AG09319 (cell line): ENCODE measurements at places on chromosomes 7 and 10.

GRCh38 chr7:155032978-155033377 is 30.1 kb upstream of the PAXIP1 start:
- DNase-seq = no peak

DNA sequence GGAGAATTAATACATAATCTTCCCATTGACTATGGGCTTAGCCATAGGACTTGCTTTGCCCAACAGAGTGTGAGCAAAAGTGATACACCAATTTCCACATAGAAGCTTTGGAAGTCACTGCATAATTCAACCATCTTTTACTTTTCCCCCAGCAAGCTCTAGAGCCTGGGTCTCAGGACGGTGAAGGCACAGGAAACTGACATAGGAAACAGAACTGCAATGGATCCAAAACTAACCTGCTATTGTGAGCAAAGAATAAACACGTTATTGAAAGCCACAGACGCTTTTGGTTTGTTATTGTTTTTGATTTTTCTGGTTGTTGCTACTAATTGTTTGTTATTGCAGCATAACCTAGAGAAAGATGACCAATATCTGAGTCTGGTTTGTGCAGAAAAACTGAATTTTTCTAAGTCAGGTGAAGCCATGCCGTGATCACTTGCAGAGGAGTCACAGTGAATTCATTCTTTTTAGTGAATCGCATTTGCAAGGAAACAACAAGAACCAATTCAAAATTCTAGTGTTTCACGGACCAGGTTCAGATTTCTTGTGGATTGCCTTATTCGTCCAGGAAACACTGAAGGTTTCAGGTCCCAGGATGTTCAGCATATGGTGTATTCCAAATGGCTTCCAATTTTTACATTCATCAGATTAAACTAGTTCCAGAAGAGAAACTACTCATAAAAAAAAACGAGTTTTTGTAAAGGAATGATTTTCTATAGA is 52.8 kb downstream of the CUBN start:
- no peak for DNase-seq

DNA sequence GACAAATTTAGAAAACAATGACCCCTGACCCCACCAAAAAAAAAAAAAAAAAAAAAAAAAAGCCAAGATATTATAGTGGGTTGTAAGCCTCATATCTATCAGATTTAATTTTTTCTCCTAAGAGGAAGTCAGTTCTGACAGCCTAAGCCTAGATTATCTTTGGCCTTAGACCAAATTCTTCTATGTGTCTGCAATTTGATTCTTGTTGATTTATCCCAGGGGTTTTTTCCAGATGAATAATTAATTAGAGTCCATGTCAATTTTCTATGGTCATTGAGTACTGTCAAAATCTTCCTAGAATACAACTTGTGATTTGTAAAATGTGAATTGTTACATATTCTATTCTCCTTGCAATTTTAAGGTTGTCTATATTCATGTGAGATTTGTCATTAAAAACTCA is 151.6 kb upstream of the CACNA2D1 start:
- DNase-seq = no peak

DNA sequence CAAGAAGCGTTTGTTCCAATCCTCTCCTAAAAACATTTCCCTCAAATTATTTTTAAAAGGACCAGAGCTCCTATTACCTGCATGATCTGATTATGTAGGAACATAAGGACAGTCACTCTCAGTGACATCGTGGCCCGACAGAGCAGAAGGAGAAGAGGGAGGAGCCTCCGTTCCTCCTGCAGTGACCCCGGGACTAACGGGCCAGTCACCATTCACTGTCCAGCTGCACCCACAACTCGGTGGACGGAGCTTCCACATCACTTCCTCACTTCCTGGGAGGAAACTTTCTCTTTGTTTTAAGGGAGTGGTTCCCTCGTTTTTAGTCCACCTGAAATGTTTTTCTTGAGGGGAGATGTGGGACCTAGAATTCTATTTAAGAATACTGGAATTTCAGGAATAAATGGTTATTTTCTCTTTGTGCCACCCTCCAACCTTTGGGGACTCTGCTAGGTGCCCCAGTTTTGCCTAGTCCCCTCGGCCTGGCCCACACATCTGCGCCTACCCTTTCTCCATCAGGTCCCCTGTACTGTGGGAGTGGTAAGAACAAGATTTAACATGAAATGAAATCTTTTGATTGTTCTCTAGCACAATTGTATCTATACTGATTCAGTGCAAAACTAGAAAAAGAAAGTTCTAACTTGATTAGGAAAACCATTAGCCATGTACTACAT is 173.5 kb upstream of the RNF32 start:
- DNase-seq = no peak

DNA sequence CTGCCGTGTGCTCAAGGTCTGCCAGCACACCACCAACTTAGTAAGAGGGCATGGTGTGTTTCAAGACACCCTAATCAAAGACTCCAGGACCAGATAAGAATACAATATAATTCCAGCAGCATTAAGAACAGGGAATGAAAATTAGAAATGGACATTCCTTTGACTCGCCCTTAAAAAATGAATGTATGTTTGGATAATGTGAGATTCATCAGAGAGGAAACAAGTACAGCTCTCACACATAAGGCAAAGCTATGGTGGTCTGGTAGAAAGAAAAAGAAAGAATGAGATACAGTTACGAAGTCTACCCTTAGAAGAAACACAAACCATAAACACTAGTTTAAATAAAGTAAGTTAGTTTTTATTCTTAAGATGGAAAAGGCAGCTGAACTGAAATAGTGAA is 174.8 kb upstream of the ANK3 start:
- DNase-seq = no peak

DNA sequence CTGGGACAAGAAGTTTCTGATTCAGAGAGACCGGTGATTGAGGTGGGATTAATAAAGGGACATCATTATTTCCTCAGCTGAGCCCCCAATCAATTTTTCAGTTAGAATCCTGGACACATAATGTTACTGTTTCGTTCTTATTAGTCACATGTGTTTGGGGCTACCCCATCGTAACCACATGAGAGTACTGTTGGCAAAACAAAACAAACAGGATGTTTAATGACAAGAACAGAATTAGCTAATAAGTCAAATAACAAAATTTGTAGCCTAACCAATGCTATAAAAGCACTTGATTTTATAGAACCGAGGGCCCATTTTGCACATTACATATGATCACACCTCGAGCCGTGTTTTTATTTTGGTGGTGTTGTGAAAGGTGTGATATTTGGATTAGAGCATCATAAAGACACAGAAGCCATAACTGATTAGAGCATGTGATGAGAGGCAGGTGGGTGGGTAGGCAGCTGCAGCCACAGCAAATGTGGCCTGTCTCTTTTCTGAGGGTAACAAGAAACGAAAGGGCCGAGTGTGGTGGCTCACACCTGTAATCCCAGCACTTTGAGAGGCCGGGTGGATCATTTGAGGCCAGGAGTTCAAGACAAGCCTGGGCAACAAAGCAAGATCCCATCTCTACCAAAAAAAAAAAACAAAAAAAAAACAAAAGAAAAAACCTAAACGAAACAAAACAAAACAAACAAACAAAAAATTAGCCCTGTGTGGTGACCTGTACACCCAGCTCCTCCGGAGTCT is 1.8 kb upstream of the VWC2 start:
- DNase-seq = no peak

- no peak for DNase-seq
Measured at GRCh38 chr10:101087965-101088364, 26.2 kb downstream of the KAZALD1 start.

DNA sequence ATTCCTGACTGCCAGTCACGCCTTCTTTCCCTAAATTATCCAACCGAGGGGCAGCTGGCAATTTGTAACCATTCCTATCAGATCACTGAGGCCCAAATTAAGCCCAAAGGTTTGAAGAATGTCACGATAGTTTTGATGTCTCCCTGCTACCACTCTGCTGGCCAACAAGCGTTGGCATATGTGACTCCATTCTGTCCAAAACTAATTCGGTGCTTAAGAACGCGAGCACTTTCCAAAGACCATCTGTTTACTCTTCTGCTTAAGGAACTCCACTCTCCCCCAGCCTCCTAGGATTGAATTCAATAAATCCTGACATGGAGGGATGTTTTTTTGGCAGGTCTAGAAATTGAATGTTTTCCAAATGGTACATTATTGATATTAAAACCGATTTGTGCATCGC is 131.5 kb upstream of the CTBP2 start:
- no peak for DNase-seq

- DNase-seq = no peak
Measured at GRCh38 chr10:75428434-75429158, 2.8 kb upstream of the LRMDA start.

GRCh38 chr7:152052771-152053170 is 27.3 kb downstream of the GALNT11 start:
- no peak for DNase-seq

DNA sequence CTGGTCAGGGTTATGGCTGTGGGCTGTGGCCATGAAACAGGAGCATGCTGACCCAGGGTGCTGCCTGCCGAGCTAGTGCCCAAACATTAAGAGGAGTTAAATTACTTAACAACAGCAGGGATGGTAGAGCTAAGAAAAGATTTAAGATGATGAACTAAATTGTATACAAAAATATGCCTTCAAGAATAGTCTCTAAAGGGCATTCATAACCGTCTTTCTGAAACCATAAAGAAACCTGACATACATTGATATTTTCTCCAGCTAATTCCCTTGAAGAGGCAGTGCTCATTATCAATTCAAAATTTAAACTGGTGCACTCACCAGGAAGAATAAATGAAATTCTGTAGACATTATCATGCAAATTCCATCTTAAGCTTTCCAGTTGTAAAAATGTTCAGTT is 265.8 kb upstream of the TAC1 start:
- no peak for DNase-seq

DNA sequence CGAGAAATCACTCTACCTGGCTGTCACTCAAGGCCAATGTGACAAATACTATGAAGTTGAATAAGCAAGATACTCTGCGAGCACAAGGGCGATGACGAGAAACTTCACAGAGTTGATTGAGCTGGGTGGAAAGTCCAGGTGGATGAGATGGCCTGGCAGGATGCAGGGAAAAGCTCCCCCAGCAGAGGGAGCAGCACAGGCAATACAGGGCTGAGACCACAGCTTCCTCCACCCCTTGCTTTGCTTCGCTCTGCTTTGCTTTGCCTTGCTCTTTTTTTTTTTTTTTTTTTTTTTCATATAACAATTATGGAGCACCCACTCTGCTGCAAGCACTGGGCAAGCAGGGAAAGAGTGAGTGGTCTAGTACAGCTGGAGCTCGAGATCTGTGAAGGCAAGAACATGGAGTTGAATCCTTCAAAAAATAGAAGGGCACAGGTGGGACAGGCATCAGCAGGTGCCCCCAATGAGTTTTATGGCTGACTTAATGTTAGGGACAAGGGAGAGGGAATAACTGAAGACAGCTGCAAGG is 88.3 kb downstream of the CABCOCO1 start:
- DNase-seq = no peak

DNA sequence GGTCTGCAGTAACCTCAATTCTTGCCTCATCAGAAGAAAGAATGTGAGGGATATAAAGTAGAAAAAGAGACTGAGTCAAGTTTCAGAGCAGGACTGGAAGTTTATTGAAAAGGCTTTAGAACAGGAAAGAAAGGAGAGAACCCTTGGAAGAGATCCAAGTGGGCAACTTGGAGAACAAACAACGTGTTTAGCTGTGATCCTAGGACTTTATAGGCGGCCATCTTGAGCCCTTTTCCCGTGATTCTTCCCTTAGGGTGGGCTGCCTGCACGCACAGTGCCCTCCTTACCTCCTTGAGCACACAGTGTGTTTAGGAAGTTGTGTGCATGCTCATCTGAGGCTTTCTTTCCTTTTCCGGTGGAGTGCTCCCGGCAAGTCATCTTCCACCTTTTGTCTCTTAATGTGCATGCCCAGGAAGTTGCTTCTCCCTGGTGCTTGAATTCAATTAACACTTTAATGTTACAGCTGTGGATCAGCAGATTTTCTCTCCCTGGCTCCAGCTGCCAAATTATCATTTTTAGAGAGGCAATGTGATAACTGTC is 59.8 kb downstream of the ENTPD1 start:
- no peak for DNase-seq

DNA sequence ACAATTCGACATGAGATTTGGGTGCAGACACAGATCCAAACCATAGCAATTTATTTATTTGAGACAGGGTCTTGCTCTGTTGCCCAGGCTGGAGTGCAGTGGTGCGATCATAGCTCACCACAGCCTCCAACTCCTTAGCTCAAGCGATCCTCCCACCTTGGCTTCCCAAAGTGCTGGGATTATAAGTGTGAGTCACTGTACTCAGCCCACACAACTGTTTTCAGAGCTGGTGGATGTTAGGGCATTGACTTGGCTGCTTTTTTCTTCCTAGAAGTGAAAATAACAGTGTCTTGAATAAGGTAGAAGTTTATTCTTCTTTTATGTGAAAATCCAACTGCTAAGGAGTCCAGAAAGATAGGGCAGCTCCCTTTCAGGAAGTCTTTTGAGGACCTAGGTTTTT is 132.1 kb downstream of the CCDC3 start:
- DNase-seq = no peak

DNA sequence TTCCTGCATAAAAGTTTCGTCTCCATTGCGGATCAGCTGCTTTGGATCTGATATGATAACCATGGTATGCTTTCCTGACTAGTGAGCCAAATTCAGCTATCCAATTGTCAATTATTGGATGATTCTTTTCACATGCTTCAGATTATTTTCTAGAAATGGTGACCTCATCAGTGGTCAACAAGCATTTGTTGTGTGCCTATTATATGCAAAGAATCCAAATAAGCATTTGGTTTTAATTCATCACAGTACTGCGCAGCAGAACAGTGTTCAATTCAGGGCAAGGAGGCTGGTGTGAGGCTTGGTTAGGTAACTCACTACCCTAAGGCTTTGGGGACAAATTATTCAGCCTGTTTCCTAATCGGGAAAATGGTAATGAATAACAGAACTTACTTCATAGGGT is 200.5 kb downstream of the SKAP2 start:
- no peak for DNase-seq

DNA sequence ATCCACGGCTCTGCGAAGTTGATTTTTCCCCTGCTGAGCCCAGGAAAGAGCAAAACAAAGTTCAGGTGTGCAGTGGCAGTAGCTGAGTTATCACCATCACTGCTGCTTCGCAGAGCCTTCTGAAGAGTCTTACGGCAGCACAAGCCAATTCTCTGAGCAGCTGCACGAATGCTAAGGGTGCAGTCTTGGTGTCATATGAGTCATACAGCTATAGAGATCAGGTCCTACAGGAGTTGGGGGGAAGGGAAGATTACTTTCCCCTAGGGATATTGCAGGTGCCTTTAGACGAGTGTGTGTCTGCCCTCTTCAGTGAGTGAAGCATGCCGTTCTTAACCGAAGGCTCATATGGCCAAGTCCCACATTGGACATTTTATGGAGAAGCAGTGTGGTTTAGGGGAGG is 227.8 kb downstream of the CELF2 start:
- DNase-seq = no peak

DNA sequence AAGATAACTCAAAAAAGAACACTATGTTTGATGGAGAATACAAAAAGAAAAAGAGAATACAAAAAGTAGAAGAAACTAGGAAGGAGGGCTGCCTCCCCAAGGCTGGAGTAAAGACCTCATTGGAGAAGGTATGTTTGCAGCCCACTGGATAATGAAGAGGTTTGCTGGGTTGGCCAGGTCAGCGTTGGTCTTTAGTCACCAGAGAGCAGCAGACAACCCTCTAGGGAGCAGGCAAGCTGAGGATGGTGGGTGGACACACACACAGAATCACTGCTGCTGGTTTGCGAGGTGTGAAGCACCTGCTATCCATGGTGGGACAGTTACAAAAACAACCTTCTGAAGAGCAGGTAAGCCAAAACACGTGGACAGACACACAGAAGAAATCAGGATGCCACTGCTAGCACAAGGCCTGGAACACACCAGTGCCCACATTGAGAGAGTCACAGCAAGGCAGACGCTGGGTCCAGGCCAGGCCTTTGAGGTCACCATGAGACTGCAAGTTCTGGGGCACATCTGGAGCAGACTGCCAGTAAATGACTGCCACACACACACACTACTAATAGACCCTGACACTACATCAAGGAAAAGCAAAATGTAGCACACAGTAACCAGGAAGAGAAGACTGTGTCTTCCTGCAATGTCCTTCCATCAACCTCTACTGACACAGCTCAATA is 43.0 kb downstream of the MTERF1 start:
- DNase-seq = no peak
